GOT3 (cell line): ENCODE measurements at places on chromosomes 2 and 18.

DNA sequence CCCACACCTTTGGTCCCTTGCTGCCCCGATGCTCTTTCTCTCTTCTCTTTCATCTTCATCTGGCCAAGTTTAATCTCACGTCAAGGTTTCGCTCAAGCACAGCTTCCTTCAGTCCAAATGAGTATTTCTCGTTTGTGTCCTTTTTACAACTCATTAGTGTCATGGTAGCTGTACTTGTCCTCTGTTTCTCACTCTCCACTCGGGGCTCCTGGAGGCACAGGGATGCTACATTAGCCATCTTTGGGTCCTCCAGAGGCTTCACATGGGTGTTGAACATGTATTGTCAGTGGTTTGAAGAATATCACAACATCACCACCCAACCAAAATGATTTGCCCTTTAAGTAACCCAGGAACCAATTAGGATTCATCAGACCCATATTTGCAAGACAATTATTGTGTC, 30.4 kb downstream of the MYCN start:
- DNase-seq, result no peak

DNA sequence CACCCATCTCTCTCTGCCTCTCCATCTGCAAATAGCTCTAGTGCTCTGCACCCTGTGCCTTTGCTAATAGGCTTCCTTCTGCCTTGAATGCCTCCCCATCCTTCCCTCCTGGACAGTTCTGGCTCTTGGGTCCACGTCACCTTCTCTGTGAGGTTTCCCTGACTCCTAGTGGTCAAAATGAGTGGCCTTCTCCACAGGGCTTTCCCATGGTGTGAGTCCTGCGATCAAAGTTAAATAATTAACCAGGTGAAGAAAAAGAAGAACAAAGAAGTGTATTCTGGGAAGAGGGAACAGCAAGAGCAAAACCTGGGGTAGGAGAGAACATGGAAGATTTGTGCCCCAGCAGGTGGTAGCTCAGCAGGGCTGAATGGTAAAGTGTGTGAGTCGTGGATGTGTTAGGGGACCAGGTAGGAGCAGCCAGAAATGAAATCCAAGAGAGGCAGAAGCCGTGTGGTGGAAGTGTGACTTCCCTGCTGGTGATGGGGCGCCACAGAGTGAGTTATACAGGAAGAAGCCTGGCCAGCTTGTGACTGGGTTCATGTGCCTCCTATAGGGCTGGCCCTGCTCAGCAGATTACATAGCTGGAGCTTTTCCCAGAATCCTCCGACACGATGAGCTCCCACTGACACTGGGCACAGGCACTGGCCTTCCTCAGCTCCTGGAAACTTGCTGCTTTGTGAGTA, 93.8 kb upstream of the LDAH start:
- no peak for DNase-seq

DNA sequence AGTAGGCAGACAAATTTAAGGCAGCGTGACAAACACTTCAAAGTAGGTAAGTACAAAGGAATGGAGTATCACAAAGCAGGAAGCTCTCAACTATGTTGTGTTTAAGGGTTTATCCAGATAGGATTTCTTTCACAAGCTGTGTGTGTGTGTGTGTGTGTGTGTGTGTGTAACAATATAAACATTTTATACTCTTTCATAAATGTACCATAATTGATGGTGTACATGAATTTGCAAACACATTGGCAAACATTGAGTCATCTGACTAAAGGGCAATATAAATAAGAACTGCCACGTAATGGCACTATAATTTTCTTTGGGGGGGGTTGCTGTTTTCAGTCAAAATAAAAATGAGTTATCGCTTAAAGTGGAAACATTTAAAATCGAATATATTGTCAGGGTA, 1004.4 kb upstream of the DDX18 start:
- no peak for DNase-seq

DNA sequence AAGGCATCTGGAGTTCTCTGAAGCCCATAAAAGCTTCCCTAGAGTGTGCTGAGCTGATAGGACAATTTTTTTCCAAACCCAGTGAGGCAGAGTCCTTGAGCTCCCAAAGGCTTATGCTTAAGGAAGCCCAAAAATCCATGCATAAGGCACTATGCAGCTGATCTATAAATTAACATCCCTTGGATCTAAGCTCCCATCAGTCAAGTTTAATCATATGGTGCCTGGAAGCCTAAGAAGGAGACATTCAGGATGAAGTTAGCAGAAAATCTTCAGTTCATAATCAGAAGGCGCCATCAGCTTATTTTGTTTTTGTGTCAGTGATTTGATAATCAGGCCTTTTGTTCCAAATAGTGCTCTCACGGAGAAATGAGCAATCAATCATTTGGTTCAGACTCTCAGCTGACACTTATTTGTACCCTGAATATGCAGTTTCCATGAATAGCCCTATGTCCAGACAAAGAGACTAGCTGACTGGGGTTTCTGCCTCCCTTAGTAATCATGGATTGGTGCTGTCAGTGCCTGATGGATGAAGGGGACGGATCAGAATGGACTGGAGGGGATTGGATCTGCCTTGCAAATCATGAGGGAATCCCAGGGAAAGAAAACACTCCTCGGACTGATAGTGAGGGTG, 464.8 kb upstream of the RGPD4 start:
- DNase-seq, result no peak

- no peak for DNase-seq
Measured at GRCh38 chr2:118755384-118755783, 92.1 kb downstream of the EN1 start.

- DNase-seq, result no peak
Measured at GRCh38 chr18:31884020-31884419, 58.9 kb downstream of the TRAPPC8 start.

DNA sequence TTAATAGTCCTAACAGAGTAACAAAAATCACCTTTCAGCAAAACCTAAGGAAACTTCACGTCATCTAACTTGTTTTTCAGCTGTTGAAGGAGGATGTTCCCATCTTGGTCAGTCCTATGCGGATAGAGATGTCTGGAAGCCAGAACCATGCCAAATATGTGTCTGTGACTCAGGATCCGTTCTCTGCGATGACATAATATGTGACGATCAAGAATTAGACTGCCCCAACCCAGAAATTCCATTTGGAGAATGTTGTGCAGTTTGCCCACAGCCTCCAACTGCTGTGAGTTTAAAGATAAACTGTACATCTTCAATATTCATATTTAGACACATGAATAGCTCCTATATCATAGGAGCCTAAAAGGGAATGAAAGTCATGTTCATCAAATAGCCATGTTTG, 10.5 kb downstream of the COL3A1 start:
- no peak for DNase-seq

DNA sequence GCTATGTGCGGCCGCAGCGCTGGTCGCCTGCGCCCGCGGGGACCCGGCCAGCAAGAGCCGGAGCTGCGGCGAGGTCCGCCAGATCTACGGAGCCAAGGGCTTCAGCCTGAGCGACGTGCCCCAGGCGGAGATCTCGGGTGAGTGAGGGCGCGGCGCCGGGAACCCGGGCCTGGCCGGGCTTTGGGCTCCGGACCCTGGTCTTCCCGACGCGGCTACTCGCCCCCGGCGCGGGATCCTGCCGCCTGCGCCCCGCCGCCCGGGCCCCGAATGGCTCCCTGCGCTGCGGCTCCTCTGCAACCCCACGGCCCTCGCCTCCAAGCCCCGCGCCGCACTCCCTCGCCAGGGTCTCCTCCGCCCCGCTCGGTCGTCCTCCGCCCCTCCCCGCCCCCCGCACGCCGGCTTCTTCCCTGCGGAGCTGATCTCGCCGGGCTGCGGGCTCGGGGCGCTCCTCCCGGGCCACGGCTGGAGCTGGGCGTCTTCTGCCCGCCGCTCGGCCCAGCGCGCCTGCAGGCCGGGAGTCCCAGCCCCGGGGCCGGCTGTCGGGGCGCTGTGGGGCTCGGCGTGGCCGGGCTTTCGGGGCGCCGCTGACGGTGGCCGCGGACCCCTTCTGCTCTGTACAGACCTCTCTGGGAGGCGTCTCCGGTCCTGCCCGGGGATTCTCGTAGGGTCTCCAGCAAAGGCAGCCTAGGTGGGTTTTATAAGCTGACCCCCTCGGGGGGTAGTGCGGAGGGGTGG, 652 bp downstream of the GPC1 start:
- no peak for DNase-seq
